GM23248 (cell line): ENCODE measurements at places on chromosomes 1 and 21. TPM values are rescaled to one million over a fixed set of nuclear protein-coding genes. Genes with fewer than 3 reads are reported as not detected.

GRCh38 chr1:20215716-20216115 lies 29.4 kb upstream of the PLA2G2C start:
- peaks cover 20% of the 10 kb centered on the region for H3K4me1 ChIP-seq
- no peak for DNase-seq
- H3K36me3 ChIP-seq = no peaks in the 10 kb centered on the region
- H3K27me3 ChIP-seq = peaks cover 30% of the 10 kb centered on the region
- H3K4me3 ChIP-seq = no peak overlapping the region

ARHGEF19 gene
- 8.6 and 12.1 TPM in 2 replicates for total RNA-seq

DNA sequence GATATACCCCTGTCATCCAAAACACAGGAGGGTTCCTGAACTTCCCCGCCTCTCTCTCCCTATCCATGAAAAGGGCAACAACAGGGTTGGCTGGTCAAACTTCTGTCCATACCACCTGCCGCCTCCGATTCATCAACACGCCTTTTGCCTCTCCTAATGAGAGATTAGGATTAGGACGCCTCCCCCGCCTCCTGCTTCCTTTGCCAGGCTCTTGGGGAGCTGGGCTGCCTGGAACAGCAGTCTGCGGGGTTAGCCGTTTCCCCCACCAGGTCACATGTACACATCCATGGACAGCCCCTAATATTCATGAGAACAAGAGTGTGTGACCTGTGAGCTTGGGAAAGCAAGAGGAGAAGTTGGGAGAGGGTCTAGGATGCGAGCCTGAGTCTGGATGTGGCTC lies 2.3 kb upstream of the OPTC start:
- H3K27ac ChIP-seq = no peak overlapping the region

- H3K27me3 ChIP-seq = no peaks in the 10 kb centered on the region
- peak overlapping the region; percentile 56 for H3K27ac ChIP-seq
- peak; percentile 83 for DNase-seq
- H3K4me3 ChIP-seq = no peak overlapping the region
- H3K36me3 ChIP-seq = no peaks in the 10 kb centered on the region
- H3K4me1 ChIP-seq = peaks cover 19% of the 10 kb centered on the region
Observed at GRCh38 chr1:30888391-30888790, 20.2 kb downstream of the SDC3 start.

DNA sequence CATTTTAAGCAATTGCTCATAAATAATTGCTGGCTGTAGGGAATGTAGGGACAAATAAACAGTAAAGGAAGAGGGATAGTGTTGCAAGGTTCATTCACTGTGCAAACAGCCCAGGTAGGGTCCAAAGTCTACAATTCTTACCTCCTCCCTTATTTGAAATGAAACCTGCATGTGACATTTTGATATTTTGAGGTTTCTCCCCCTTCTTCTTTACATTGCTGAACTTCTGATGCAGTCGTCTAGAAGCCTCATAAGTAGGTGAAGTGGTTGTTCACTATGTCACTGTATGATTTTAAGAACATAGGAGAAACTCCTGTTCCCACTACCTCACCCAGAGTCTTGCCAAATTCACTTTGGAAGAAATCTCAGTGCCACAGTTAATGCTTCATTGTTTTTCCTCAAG lies 16.1 kb downstream of the F5 start:
- H3K4me3 ChIP-seq = no peak overlapping the region
- no peak overlapping the region for H3K27ac ChIP-seq
- H3K27me3 ChIP-seq = peaks cover 17% of the 10 kb centered on the region; the same call in 1 of the 2 replicates
- no peaks in the 10 kb centered on the region for H3K4me1 ChIP-seq

DUSP10 gene
- total RNA-seq = 10.5 and 19.3 TPM in 2 replicates
